ENCODE measurements at places on chromosomes 2 and 18.
A peak's percentile ranks its signal among the peaks of the same experiment; 100 is the strongest.

DNA sequence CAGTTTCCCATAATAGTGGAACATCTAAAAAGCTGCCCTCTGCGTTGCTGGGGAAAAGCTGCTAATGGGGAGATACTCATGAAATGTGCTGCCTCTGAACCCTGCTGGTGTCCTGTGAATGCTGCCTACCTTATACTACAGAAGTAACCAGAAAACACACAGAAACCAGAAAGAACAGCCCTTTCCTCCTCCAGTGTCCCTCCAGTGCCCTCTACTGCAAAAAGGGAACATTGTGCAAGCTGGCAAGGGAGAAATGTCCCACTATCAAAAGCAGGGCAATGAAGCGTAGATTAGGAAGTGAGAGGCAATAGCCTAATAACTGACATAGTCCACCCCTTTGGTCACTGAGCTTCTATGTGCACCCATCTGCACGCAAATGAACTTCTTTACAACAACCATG lies 162.7 kb upstream of the ETAA1 start:
- DNase-seq, result peak; percentile 32

GRCh38 chr2:19478409-19478808 lies 120.0 kb upstream of the OSR1 start:
- DNase-seq, result no peak

DNA sequence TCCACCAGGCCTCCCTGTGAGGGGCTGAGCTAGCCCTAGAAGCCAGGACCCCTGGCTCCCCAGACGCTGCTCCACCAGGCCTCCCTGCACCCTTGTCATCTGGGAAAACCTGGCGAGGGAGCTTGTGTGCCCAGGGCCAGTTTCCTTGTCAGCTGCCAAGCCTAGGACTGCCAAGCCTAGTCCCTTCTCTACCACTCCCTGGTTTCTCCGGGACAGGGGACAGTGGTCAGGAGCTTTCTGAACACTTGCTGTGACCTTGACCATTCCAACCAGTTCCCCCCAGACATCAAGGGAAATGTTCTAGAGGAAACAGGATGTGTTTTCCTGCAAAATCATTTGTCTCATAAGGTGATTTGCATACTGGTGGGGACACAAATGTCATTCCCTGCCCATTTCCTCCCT lies 41.3 kb upstream of the MRPL33 start:
- DNase-seq, result no peak

- DNase-seq, result no peak
These were observed 199.8 kb downstream of the PLCL1 start for GRCh38 chr2:198004173-198004572.

- DNase-seq, result peak; percentile 55
These were observed at the start of gene KCNE4 for GRCh38 chr2:223051693-223052289. Gene KCNE4 (plus strand): TSS chr2:223052190. CDS start chr2:223052831, 641 bp downstream.

DNA sequence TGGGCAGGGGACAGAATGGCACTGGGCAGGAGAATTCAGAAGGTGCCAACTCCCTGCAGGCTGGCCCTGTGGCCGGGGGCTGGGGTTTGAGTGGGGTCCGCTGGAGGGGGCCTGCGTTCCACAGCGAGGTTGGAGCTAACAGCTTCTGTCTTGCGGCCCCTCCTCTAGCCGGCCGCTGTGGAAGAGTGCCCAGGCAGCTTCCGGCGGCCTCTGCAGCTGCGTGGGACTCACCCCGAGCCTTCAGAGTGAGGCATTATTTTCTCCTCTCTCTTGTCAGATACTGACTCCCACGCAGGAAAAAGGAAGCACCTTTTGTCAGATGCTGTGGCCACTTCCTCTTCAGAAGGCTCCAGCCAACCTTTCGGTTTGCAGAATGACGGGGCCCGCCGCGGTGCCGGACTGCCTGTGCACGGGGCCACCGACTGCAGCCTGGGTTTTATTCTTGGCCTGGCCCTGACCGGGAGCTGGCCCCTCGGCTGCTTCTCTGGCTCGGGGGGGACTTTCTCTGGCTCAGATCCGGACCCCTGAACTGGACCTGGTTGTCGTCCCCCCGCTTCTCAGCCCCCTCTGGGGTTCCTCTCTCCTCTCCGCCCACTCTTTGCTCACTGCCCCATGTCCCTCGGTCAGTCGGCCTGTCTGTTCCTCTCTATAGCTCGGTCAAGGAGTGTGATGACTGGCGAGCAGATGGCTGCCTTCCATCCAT lies 40.1 kb downstream of the ARHGAP25 start:
- no peak for DNase-seq

DNA sequence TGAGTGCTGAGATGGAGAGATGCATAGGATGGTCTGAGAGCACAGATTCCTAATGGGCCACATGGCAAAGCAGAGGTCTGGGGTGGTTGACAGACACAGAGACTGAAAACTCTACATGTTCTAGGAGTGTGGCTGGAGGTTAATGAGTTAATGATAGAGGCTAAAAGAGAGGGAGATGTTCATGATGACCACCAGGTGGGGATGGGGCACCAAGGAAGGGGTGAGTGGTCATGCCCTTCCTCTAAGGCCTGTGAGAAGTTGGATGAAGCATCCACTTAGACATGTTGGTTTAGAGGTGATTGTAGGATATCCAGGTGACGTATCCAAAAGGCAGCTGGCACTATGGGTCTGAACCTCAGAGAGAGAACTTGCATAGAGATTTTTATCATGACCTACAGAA lies 102.1 kb downstream of the LRP2 start:
- DNase-seq, result no peak

- DNase-seq, result no peak
These were observed 237.7 kb downstream of the HDAC4 start for GRCh38 chr2:239162976-239163687.

- DNase-seq, result no peak
These were observed 156.4 kb downstream of the COPS8 start for GRCh38 chr2:237242091-237242536.

DNA sequence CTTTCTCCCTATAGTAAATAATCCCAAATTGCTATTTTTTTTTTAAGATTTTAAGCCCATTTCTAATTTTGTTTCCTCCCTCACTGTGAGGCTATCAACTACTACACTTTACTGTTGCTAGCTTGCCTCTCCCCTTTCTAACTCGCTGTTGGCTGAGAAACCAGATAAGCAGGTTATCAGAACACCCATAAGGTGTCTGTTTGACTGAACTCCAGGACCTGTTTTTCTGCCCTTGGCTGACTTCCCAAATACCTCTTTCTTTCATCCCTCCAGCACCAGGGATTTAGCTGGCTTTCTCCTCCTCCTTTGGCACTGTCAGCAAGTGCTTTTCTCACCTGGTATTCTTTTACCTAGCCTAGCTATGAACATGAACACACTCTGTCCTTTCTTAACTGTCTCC lies 11.1 kb downstream of the TRAK2 start:
- no peak for DNase-seq

GRCh38 chr2:238595750-238596570 lies 169.2 kb downstream of the ASB1 start:
- DNase-seq, result no peak

GRCh38 chr2:133452146-133452545 lies 116.1 kb downstream of the NCKAP5 start:
- no peak for DNase-seq

- DNase-seq, result no peak
These were observed 31.5 kb downstream of the SIX3 start for GRCh38 chr2:44972771-44973535.

- no peak for DNase-seq
These were observed 19.0 kb upstream of the TMEM214 start for GRCh38 chr2:27013738-27014137.

All from fibroblast of skin of left quadriceps (primary cell).